Right renal cortex interstitium (tissue), 3 donors: ENCODE measurements at places on chromosomes 12 and 14. TPM values are rescaled to one million over a fixed set of nuclear protein-coding genes. Genes with fewer than 3 reads are reported as not detected.

DNA sequence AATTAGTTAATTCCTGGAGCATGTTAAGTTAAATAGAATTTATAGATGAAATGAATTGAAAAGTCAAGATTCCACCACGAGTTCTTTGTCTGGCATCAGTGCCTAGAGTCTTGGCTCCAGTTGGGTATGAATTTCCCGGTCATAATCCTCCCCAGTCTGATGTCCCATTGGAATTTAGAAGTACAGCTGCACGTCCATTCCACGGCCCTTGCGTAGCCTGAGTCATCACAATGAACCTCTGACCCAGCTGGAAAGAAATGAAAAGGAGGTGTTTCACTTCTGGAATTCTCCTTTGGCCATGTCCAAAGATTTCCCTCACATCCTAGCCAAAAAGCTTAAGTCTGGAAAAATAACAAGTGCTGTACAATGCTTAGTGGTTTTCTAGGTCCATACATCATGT is 122.7 kb downstream of the KICS2 start:
- DNase-seq: no peak

DNA sequence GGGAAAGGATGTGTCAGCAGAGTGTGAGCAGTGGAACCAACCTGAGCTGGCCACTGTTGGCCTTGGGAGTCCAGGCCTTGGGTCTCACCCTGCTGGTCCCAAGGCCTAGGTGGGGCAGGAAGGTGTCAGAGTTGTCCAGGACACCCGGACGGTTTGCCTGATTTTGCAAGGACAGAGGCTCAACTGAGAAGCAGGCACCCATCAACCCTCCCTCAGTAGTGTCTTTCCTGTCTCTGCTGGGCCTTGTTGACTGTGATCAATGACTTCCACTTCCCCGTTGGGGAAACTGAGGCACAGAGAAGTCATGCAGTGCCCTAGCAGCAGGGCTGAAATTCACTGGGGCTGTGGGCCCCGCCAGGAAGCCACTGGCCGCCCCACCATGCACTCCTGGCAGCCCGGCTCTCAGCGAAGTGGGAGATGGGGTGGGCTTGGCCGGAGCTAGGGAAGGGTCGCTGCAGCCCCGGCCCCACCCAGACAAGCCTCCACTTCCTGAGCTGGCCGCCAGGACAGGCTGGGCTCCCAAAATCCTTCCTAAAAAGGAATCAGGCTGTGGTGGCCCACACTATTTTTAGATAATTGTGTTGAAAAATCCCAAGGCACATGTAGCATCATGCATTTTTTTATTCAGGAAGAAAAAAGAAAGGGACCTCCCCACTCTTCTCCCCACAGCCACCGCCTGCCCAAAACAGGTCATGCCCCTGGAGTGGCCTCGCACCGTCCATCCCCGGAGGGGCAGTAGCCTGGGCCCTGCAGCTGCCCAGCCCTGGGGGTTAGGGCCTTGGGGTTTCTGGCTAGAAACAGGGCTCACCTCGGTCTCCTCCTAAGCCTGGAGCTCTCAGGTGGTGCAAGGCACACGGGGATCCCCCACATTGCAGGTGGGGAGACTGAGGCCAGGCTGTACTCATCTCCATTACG is 127.4 kb downstream of the CALM1 start:
- DNase-seq: no peak

GRCh38 chr14:94903883-94904282 is 134.0 kb upstream of the GSC start:
- DNase-seq: no peak

DNA sequence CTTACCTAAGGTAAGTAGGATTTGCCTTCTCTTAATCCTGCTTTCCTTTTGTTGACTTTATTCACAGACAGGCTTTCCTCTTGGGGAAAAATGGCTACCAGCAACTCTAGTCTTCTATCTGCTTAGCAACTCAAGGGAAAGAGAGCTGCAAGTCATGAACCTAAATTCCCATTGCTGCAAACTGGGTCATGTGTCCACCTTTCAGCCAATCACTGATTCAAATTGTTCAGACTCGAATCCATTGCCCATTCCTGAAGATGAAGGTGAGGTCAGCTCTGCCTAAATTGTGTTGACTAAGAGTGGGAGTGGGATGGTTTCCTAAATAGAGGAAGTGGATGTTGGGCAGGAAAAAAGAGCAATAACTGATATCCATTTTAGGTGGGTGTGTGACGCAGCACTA is 7.7 kb downstream of the FBXW8 start:
- DNase-seq: no peak

VRTN gene
- not detected for polyA plus RNA-seq

GRCh38 chr12:77387671-77388070 is 322.3 kb upstream of the E2F7 start:
- DNase-seq: no peak

POTEM gene
- polyA plus RNA-seq: not detected

SYNJ2BP gene
- 43.4 TPM for polyA plus RNA-seq

GRCh38 chr12:18320036-18320617 is 58.8 kb downstream of the PIK3C2G start:
- DNase-seq: no peak

EIF2S3B gene
- 2.0 TPM for polyA plus RNA-seq
